ENCODE measurements at places on chromosomes 4 and X. TPM values are rescaled to one million over a fixed set of nuclear protein-coding genes. Genes with fewer than 3 reads are reported as not detected.

NDNF gene
- total RNA-seq, result 14.6 TPM

KLHL15 gene
- 15.4 TPM for total RNA-seq

FABP2 gene
- total RNA-seq, result 0.30 TPM

JCHAIN gene
- not detected for total RNA-seq

Measured in motor neuron (in vitro differentiated cells).